ENCODE measurements at places on chromosomes 1 and 21.

DNA sequence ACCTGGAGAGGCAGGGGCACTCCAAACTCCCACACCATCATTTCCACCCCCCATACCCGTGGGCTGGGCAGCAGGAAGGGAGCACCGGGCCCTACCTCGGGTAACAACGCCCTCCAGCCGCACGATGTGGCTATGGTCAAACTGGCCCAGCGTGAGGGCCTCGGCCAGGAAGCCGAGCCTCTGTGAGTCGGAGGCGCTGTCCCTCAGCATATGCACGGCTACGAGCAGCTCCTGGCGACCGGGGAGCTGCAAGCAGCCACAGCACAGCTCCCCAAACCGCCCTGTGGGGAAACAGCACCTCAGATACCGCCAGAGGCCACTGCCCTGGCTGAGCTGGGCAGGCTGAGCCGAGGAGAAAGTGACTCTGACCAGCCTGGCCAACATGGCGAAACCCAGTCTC is 29.2 kb downstream of the CDCA8 start:
- DNase-seq, result no peak

DNA sequence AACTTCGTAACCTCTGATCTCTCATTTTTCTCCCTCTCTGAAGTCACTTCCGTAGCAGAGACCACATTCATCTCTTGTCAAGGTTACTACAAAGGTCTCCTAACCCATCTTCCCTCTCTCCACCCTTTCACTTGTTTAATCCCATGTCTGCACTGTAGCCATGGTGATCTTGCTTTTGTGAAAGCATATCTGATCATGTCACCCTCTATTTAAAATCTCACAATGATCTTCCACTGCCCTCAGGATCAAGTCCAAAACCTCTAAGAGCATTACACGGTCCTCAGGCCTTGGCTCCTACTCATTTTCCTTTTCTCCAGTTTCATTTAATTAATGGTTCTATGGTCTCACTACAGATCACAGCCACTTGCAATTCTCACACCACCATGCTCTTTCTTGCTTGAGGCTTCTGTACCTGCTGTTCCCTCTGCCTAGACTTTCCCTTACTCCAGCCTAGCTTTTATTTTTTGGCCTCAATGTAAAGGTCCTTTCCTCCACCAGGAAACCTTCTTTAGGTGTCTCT is 12.1 kb downstream of the ARHGEF11 start:
- DNase-seq, result no peak

- no peak for DNase-seq
Measured at GRCh38 chr1:50604580-50604979, 181.3 kb upstream of the DMRTA2 start.

- no peak for DNase-seq
Measured at GRCh38 chr1:230589951-230590350, 52.3 kb upstream of the COG2 start.

DNA sequence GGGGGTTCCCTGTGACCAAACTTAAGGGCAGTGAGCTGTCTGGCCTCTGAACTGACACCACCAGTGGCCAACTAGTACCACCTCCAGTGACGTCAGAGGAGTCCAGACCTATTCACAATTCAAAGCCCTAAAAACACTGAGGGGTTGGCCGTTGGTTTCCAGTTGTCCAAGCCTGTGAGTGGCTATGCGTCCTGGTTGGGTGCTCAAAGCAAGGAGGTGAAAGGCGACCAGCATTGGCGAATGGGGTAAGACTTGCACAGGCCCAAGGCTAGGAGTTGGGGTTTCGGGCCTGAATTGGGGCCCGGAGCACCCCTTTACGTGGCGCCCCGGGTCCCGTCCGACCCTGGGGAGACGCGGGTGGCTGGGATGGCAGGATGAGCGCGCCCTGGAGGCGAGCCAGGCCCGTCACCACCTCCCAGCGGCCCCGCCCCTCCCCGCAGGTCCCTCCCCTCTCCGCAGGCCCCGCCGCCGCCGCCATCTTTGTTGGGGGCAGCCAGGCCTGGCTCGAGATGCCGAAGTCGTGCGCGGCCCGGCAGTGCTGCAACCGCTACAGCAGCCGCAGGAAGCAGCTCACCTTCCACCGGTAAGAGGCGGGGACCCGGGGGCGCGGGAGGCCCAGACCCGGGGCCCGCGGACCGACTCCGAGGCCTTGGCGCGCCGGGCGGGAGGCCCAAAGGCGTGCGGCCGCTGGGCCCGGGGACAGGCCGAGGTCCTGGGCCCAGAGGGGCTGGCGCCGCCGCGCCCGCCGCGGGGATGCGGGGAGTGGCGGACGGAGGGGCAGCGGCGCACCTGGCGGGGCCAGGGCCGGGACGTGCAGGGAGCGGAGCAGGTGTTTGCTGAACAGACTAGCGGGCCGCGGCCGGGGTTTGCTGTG is at the start of gene THAP3:
Gene THAP3, plus strand, starts transcription at position 159 of the 874 bp plus-strand sequence. Its CDS starts 351 bp downstream, at position 510.
- peak; percentile 59 for DNase-seq

DNA sequence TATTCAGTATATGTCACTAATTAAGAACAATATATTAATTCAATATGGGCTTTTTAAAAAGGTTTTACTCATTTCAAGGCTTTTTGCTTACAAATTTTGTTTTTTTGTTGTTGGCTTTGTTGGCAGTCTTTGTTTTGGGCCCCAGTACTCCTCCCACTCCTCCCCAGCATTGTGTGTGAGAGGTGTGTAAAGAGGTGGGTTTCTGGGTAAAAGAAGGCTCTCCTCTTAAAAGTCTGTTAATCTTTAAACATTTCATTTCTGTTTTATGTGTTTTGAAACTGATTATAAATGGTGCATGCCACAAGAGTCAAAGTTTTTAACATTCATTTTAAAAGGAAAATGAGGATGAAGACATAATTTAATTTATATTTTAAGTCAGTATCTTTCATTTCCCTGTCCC is 79.6 kb downstream of the SASS6 start:
- DNase-seq, result no peak

DNA sequence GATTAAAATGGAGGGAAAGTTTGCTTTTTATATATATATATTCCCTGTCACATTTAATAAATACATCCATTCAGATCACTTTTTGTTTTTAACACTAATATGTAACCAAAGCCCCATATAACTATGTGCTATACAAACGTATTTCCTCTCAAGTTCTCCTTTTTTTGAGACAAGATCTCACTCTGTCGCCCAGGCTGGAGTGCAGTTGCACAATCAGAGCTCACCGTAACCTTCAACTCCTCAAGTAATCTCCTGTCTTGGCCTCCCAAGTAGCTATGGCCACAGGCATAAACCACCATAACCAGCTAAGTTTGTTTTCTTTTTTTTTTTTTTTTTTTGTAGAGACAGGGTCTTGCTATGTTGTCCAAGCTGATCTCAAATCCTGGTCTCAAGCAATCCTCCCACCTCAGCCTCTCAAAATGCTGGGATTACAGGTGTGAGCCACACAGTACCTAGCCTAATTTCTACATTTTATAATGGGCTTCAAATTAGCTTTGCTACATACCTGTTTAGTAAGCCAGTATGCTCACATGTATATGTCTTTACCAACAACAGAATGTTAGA is 120.0 kb downstream of the TGFBR3 start:
- DNase-seq, result no peak

- DNase-seq, result no peak
Measured at GRCh38 chr1:227335242-227336020, 17.1 kb upstream of the CDC42BPA start.

DNA sequence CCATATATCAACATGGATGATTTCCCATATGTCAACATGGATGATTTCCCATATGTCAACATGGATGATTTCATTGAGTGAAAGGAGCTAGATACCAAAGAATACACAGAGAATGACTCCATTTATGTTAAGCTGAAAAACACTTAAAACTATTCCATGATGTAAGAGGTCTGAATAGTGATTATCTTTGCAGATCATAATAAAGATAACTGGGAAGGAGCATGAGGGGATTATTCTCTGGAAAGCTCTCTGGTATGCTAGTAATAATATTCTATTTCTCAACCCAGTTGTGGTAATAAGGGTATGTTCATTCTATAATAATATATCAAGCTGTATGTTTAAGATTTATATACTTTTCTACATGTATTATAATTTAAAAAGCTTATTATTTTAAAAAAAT is 14.1 kb downstream of the SYNJ1 start:
- no peak for DNase-seq

- DNase-seq, result no peak
Measured at GRCh38 chr1:242534753-242535152, 10.3 kb upstream of the PLD5 start.

DNA sequence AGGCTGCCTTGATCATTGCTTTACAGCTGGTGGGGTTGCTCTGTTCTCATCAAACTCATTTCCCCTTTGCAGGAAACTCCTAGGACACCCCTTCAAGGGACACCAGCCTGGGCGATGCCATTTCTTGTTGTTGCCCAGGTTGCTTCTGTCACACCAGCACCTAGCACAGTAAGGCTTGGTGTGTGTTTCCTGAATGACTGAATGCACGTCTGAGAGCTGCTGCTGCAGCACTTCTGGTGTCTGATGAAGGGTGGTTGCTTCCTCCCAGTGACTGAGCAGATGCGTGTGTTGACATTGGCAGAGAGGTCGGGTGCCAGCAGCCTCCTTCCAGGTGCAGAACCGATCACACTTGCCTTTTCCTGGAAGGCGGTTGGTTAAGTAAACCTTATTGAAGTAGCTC is 477.4 kb downstream of the CAMTA1 start:
- DNase-seq, result no peak

DNA sequence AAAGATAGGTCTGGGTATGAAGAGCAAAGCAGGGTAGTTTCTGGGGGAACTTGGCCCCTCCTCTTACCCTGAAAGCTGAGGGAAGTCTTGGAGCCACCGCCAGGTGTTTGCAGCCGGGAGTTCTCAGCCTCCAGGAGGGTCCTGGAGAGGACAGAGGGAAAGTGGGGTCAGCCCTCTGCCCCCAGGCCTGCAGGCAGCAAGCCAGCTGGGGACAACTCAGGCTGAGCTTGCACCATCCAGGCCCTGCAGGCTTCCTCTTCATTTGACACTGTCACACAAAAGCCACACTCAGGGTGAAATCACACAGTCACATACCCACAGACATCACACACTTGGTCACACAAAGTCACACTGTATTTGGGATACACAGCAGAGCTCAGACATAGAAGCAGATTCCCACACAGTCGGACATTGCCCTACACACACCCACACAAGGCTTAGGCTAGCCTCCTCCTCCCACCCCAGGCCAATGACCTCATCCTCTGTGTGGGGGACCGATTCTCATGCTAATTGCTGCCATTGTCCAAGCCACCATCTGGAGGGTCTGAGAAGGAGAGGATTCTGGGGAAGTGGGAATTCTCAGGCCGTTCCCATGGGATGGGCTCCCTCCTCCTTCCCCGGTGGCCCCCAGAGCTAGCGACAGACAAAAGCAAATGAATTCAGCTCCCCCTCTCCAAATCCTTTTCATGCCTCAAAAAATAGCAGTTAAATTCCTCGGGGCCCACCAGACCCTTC is 3.7 kb downstream of the NES start:
- DNase-seq, result no peak

GRCh38 chr1:83958704-83959103 is 40.2 kb downstream of the TTLL7 start:
- no peak for DNase-seq

GRCh38 chr1:215523906-215524305 is 43.2 kb upstream of the KCTD3 start:
- DNase-seq, result no peak

- no peak for DNase-seq
Measured at GRCh38 chr1:66296951-66297350, 237.0 kb upstream of the SGIP1 start.

GRCh38 chr1:36845802-36846201 is 188.5 kb downstream of the GRIK3 start:
- no peak for DNase-seq

- DNase-seq, result no peak
Measured at GRCh38 chr1:181104042-181104789, 15.7 kb downstream of the IER5 start.

GRCh38 chr1:35175602-35176001 is 17.3 kb downstream of the SFPQ start:
- DNase-seq, result no peak

DNA sequence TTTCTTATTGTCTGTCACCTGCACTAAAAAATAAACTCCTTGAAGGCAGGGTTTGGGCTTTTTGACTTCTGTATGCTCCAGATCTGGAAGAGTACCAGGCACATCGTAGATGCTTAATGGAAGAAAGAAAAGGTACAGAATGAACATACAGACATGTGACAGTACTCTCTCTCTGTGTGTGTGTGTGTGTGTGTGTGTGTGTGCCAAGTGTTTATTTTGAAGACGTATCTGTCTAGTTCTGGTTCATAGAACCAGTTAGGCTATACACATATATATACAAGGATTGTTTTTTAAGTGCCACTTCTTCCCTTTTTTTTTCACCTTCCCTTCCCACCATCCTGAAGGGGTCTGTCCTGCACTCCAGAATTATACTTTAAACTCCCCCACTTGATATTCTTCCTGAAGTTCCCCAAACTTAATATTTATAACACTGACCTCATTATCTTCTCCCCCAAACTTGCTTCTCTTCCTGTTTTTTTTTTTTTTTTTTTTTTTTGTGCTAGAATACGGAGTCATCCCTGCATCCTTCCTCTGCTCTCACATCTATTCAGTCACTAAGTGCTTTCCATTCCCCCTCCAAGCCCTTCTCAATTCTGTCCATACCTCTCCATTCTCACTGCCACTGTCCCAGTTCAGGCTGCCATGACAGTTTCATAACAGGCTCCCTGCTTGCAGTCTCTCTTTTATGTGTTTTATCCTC is 5.4 kb upstream of the KCNA3 start:
- DNase-seq, result no peak

- DNase-seq, result no peak
Measured at GRCh38 chr1:62280960-62281465, 38.2 kb downstream of the KANK4 start.

GRCh38 chr1:113542221-113542701 is 151.9 kb downstream of the MAGI3 start:
- DNase-seq, result no peak

DNA sequence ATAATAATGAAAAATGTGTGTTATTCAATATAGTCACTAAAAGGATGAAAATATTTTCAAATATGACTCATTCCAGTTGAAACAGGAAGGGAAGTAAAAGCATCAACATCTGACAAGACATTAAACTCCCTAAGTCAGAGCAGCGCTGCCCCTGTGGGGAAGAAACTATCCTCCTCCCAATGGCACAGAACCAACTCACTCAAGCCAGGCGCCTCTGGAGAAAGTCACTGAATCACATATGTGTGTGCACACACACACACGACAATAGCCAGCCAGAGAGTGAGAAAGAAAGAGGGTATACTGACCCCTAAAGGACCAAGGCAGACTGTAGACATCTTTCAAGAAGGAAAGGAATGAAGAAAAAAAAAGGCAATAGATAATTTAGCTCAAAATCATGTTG is 126.9 kb downstream of the SETD4 start:
- DNase-seq, result no peak

DNA sequence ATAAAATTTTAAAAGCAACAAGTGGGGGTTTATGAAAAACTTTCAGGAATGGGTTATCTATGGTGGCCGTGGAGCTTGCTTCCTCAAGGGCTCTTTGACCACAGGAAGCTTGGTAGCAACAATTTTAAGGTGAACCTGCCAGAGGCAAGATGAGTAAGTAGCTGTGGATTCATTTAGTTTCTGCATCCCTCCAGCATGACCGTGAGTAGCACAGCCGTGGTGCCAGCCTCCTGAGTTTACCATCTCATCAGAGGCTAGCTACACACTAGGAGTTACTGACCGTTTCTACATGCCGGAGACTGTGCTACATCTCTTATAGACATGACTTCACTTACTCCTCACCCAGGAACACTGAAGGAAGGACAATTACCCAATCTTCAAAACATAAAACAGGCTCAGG is 30.1 kb upstream of the PLEKHG5 start:
- no peak for DNase-seq

GRCh38 chr1:15994081-15994480 is 10.0 kb upstream of the SRARP start:
- no peak for DNase-seq
